Stimulated activated CD4-positive, alpha-beta T cell treated with anti-CD3 and anti-CD28 coated beads, Interleukin-2, amount 100 ng/mL, for 48 hours (primary cell): ENCODE measurements at places on chromosomes 7 and 10.
A peak's percentile ranks its signal among the peaks of the same experiment; 100 is the strongest.

DNA sequence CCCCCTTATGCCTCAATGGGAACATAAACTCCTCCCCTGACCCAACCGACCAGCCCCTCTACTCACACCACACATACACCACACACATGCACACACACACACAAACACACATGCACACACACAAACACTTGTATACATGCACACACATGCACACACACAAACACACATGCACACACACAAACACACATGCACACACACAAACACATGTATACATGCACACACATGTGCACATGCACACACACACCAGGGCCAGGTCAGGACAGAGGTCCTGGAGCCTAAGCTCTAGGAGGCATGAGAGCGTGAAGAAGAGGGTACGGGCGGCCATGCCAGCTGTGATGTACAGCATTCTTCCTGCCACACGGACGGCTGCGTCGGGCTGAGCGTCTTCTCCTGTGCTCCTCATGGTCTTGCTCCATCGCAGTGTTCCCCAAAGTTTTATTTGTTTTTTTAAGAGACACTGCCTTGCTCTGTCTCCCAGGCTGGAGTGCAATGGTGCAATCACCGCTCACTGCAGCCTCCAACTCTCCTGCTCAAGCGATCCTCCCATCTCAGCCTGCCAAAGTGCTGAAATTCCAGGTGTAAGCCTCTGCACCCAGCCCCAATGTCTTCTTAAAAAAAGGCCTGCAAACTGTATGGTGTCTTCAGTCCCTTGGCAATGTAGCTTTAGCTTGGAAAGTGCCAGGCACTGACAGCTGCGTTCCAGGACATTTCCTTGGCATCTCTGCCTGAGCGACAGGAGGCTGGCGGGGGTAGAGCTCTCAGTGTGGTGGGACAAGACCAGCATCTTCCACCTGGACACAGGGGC lies 38.8 kb upstream of the INPP5A start:
- no peak for DNase-seq

DNA sequence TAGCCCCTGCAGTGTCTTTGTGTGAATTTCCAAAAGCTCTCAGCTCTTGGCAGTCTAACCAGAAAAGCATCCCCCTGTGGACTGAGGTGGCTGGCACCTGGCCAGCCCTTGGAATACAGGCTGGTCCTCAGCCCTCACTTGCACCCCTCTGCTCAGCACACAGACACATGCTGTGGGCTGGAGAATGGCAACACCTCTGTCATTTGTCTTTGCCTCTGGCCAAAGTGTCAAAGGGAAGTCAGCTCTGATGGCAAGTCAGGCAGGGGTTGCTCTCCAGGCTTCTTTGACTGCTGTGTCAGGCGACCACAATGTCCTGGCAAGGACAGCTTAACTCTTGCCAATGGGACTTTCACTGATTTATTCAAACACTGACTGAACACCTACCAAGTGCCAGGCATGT lies 724.8 kb downstream of the INHBA start:
- no peak for DNase-seq

- no peak for DNase-seq
Measured at GRCh38 chr7:1358376-1359050, 100.8 kb downstream of the MICALL2 start.

DNA sequence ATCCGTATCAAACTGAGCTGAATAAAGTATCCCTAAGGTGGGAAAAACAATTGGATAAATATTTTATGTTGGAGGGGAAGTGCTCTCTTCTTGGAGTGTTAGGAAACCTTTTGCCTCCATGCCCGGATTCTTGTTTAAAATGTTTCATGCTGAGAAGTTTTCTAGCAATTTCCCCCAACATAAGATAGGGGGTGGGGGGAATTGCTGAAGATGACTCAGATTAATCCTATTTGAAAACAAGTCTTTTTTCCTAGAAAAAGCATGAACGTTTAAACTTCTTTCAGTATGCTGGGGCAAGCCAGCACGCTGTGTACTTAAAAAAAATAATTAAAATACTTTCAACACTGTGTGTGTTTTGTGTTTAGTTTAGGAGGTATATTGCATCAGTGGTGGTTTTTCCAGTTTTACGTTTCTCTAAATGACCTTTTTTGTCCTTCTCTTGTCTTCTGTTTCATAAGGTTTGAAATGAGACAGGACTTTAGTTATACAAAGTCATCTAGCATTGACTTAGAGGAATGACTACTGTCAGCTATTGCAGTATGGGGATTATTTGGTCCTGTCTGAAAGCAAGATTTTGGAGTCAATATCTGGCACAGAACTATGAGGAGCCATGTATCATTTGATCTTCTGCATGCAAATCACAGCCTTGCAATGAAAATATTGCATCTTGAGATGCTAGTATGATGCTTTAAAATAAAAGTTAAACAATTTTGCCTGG lies 295.9 kb downstream of the GATA3 start:
- no peak for DNase-seq

DNA sequence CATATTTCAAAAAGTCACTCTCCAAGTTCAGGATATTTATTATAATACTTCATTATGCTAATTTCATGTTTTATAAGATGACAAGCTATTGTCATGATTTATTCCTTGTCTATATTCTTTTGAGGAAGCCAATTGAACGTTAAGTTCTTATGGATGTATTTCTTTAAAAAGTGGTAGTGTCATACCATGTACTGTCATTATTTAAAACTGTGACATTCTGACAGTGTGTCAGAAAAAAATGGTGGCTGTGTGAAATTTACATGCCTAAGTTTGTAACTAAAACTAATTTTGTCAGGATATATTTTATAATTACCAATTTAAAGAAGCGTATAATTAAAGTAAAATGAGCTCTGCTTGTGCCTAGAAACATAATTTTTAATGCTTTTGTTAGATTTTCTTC lies 158.9 kb upstream of the HDAC9 start:
- DNase-seq, result no peak

GRCh38 chr7:77980087-77980713 lies 181.6 kb downstream of the PHTF2 start:
- DNase-seq, result no peak

GRCh38 chr10:60387531-60387930 lies 2.1 kb downstream of the ANK3 start:
- DNase-seq, result no peak

DNA sequence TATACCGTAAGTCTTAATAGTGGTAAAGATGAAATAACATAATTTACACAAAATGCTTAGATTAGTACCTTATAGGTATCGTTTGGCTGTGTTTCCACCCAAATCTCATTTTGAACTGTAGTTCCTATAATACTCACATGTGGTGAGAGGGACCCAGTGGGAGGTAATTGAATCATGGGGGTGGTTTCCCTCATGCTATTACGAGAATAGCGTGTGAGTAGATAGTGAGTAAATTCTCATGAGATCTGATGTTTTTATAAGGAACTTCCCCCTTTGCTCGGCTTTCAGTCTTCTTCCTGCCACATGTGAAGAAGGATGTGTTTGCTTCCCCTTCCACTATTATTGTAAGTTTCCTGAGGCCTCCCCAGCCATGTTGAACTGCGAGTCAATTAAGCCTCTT lies 426.3 kb upstream of the POT1 start:
- no peak for DNase-seq

GRCh38 chr7:149616898-149617297 lies 119.3 kb upstream of the ZNF746 start:
- no peak for DNase-seq

GRCh38 chr7:20577441-20578071 lies 37.9 kb upstream of the ABCB5 start:
- no peak for DNase-seq

- peak; percentile 5 for DNase-seq
Measured at GRCh38 chr10:122878799-122879338, 512 bp downstream of the FAM24B start.

GRCh38 chr10:34719328-34719727 lies 95.8 kb downstream of the PARD3 start:
- DNase-seq, result no peak

DNA sequence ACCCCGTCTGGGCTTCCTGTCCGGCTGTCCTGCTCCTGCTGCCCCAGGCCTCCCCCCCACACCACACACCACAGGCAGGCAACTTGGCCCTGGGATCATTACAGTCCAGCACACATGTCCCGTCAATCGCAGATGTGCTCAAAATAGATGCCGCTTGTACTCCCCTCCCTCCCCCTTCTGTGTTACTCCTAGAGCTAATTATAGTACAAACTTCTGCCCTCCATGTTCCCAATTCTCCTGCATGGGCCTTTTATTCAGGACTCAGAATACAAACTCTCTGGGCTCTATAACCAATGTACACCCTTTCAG lies at the start of gene SYNPO2L:
Gene SYNPO2L, minus strand, starts transcription at position 40 of the 309 bp plus-strand sequence. CDS start 107 bp downstream, outside the sequence.
- no peak for DNase-seq

- no peak for DNase-seq
Measured at GRCh38 chr10:24814568-24815313, 91.1 kb upstream of the ARHGAP21 start.

DNA sequence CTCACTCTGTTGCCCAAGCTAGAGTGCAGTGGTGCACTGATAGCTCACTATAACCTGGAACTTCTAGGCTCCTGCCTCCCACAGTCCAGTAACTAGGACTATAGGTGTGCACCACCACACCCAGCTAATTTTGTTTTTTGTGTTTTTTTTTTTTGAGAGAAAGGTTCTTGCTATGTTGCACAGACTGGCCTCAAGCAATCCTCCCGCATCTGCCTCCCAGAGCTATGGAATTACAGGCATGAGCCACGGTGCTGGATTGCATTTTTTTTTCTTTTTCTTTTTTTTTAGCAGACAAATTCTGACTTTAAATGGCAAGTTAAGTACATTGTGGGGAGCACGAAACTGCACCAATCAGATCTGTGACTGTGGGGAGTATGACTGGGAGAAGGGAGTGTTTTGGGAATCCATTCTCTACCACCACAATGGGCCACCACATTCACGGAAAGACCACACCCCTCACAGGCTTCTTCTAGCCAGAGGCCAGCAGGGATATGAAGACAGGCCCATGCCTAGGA lies 58.1 kb upstream of the MSMB start:
- no peak for DNase-seq

DNA sequence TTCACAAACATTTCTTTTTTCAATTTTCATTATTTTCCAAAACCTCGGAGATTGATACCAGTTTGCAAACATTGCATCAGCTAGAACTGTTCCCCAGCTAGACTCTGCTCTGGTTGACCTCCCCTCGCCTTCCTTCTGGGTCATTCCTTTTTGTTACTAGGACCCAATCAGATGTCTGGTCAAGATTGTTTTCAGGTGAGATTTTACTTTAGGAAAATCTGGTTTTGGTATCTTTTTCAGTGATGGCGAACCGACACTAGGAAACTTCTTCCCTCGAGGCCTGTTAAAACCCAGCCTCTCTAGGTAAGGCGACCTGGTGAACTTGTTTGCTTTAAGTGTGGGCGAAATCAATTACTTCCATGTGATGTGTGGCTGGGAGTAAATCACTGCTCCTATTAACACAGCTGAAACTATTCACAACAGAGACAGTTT lies 8.4 kb downstream of the PROSER2 start:
- DNase-seq, result no peak

GRCh38 chr10:71150796-71151195 lies 61.6 kb upstream of the UNC5B start:
- DNase-seq, result no peak

DNA sequence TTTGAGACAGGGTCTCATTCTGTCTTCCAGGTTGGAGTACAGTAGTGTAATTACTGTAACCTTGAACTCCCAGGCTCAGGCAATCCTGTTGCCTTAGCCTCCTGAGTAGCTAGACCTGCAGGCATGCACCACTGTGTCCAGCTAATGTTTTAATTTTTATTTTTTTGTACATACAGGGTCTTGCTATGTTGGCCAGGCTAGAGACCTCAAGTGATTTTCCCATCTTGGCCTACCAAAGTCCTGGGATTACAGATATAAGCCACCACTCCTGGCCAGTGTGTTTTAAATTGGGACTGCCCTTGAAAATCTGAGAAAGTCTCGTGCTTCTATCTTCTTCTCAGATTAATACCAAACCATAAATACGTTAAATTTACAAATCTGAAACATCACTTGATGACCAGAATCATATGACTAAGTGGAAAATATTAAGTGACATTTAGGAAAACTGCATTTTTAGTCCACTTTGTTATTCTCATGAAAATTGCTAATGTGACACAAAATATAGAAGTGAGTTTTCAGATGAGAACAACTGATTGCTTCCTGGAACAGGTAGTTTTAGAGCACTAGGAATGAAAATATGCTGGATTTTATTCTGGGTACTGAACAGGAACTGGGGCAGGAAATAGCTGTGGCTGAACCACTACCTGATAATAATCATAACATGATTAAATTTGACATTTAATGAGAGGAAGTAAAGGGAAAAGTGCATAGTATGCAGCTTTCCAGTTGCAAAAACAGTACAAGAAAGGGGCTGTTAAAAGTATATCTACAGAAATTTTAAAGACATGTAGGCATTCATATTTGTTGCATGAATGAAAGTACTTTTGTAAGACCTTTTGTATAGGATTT lies 4.2 kb downstream of the PHTF2 start:
- DNase-seq, result no peak

- peak; percentile 27 for DNase-seq
Measured at GRCh38 chr7:129530795-129531391, 28.6 kb downstream of the SMKR1 start.

- DNase-seq, result no peak
Measured at GRCh38 chr7:153642989-153643388, 409.2 kb upstream of the DPP6 start.

GRCh38 chr10:70274643-70275042 lies 9.2 kb downstream of the NPFFR1 start:
- DNase-seq, result no peak

- no peak for DNase-seq
Measured at GRCh38 chr10:27534161-27534700, 30.1 kb downstream of the RAB18 start.

GRCh38 chr7:17234030-17234397 lies 64.4 kb upstream of the AHR start:
- DNase-seq, result peak; percentile 18

DNA sequence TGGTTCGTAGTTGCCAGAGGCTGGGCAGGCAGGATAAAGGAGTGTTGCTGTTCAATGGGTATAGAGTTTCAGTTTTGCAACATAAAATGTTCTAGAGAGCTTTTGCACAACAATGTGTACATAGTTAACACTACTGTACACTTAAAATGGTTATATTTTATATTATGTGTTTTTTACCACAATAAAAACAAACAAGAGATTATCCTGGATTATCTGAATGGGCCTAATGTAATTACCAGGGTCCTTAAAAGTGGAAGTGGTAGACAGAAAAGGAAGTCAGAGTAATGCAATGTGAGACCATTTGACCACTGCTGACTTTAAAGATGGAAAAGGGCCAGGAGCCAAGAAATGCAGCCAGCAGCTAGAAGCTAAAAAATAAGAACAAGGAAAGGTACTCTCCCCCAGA lies 159.7 kb downstream of the SGMS1 start:
- no peak for DNase-seq

DNA sequence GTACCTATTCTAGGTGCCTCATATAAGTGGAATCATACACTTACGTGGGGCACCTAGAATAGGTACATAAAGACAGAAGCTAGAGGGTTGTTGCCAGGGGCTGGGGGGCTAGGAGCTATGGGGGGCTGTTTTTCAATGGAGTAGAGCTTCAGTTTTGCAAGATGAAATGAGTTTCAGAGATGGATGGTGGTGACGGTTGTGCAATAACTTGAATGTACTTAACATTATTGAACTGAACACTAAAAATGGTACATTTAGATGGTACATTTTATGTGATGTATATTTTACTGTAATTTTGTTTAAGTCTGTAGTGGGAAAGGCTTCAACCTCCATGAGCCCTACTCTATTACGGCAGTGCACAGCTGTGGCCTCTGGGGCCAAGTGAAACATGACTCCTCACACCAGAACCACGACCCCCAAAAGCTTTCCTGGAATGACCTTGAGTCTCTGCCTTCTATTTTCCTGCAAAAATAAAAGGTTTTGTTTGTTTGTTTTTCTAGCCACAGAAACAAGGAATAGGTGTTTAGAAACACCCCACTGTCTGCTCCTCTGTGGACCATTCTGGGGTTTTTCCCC lies 147.3 kb upstream of the PLXNA4 start:
- DNase-seq, result no peak

- DNase-seq, result no peak
Measured at GRCh38 chr10:75662715-75663114, 231.3 kb downstream of the LRMDA start.
